ENCODE measurements at places on chromosomes 1 and 21.

- no peak for DNase-seq
These were observed 5.9 kb downstream of the MAP7D1 start for GRCh38 chr1:36161641-36162531.

GRCh38 chr1:103084181-103084580 lies 24.1 kb downstream of the COL11A1 start:
- no peak for DNase-seq

DNA sequence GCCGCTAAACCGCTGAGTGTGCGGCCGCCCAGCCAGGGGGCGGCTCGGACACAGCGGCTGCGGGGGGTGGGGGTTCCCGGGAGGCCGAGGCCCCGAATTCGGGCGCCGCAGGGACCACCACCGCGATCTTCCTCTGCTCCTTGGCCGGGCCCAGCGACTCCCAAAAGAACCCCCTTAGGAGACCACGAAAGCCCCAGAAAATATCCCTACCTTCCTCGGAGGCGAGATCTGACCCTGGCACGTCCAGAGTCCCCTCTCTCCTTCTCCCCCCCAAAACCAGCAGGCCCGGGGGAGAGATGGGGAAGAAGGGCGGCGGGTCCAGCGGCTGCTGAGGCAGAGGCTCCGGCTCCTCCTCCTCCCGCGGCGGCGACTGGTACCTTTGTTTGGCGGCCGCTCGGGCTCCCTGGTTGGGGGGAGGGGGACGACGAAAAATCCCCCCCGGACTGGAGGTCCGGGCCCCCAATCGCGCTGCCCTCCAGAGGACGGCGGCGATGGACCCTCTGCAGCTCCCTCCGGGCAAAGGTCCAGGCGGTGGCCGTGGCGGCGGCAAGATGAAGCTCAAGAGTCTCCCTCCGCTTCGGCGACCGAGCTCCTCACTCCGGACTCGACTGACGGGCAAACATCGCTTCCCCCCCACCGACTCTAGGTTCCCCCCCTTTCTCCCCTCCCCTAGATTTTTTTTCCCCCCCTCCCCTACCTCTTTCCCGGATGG lies at the start of gene ARID4B:
ARID4B (minus strand) TSS at position 621 of the 712 bp plus-strand sequence. CDS start 1,260 bp downstream, outside the sequence.
- peak; percentile 79 for DNase-seq

DNA sequence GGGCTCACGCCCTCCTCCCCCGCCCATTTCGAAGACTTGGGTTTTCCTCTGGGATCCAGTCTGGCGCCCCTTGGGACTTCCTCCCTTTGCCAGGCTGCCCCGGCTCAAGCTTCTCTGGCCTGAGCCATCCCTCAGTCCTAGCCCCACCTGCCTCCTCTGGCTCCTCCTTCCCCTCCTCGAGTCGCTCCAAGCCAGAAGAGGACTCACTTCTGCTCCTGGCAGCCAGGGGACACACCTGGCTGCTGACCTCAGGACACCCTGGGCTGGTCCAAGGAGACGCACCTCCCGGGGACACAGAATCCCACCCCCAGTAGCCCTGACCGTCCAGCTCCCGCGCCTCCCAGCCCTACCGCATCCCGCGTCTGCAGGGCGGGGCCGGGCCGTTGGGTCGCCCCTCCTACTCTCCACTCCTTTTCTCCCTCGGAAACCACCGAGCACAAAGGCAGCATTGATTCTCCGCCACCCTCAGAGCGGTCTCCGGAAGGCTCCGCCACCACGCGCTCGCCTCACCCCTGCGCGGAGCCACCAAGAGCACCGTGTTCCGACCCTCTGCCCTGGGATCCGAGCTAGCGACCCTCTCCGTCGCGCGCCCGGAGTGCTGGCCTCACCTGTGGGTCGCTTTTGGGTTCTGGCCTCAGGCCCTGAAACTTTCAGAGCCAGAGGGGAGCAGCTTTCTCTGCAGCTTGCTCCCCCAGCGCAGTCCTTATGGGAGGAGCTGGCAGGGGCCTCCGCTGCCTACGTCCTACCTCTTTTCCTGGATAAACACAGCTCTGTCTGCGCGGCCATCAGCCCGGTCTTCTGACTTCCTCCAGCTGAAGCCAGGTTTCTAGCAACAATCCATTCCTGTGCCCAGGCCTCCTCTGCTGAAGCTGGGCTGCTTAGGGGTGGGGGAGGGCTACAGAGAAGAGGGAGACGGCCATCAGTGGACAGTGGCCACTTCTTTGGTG lies at the start of gene C2CD4D:
C2CD4D (minus strand) TSS at position 364 of the 947 bp plus-strand sequence. CDS start 831 bp downstream, outside the sequence.
- DNase-seq = peak; percentile 61
